ENCODE measurements at places on chromosomes 4 and X.

GRCh38 chr4:159538556-159538955 lies 435.7 kb downstream of the RAPGEF2 start:
- DNase-seq = no peak

DNA sequence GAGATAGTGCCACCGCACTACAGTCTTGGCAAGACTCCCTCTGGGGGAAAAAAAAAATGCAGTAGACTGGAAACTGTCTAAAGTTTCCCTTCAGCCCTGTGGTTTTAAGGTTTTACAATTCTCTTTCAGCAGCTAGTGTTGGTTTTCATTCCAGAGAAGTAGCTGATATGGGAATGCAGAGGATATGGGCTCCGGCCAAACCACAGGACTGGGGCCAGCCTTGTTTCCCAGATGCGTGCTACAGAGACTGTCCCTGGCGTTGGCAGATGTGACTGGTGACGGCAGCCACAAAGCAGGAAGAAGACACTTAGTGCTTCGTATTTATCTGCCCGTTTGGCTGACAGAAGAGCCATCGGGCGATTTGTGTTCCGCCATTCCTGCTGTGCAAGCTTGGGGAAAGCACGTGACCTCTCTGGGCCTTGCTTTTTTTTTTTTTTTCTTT lies 43.2 kb downstream of the ZBTB49 start:
- DNase-seq = no peak

DNA sequence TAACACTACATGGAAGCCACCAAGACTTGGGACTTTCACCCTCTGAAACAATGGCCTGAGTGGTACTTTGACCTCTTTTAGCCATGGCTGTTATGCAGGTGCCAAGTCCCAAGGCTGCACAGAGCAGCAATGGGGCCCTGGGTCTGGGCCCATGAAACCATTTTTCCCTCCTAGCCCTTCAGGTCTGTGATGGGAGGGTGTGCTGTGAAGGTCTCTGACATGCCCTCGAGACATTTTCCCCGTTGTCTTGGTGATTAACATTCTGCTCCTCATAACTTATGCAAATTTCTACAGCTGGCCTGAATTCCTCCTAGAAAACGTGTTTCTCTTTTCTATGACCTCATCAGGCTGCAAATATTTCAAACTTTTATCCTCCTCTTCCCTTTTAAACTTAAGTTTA lies 30.4 kb upstream of the ADGRA3 start:
- no peak for DNase-seq

GRCh38 chr4:181524499-181524898 lies 718.7 kb upstream of the TENM3 start:
- no peak for DNase-seq

DNA sequence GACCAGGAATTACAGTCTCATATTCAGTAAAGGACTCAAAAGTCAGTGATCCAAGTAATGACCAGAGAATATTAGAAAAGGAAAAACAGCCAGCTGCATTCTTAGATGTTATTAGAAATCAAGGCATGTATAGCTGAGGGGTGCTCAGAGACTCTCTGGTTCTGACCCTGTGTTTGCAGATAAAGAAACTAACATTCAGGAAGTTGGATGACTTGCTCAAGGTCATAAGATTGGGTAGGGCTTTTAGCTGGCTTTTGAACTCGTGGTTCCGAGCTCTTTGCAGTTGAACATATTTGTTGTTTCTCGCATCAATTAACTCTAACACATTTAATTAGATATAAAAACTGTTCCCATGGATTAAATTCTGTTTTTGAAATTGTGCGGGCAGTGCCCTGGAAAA lies 62.5 kb upstream of the ENPP6 start:
- peak; percentile 50 for DNase-seq

DNA sequence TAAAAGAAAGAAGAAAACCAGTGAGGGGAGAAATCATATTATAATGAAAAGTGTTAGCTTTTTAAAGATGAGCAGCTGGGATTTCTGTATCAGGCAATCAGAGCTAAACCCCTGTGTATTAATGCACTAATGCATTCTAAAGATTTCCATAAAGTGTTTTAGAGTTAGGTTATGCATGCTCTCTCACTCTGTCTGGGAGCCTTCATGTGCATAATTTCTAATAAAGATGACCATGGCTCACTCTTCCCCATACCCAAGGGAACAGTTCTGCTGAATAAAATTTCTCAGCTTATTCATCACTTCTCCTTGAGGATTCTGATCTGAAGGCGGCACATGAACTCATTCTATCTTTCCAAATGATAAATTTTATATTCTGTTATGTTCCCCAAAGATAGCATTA lies 129.4 kb downstream of the DKK2 start:
- DNase-seq = no peak

DNA sequence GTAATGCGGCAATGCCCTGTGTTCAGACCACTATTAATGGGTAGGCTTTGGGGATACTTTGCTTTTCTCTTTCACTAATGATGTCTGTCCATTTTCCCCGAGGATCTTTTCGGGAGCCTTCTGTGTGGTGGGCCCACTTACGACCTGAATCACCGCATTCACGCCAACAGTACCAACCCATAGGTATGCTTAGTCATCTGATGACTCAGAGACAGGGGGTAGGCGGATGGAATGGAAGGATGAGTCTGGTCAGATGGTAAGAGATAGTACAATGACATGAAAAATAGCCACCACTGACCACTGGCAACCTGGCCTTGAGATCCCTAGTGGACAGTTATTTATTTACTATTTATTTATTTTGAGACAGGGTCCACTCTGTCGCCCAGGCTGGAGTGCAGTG lies 76.0 kb upstream of the DHRSX start:
- DNase-seq = no peak

GRCh38 chr4:169250796-169251195 lies 20.0 kb downstream of the SH3RF1 start:
- DNase-seq = no peak

GRCh38 chr4:48681856-48682255 lies 98.2 kb downstream of the FRYL start:
- DNase-seq = no peak

DNA sequence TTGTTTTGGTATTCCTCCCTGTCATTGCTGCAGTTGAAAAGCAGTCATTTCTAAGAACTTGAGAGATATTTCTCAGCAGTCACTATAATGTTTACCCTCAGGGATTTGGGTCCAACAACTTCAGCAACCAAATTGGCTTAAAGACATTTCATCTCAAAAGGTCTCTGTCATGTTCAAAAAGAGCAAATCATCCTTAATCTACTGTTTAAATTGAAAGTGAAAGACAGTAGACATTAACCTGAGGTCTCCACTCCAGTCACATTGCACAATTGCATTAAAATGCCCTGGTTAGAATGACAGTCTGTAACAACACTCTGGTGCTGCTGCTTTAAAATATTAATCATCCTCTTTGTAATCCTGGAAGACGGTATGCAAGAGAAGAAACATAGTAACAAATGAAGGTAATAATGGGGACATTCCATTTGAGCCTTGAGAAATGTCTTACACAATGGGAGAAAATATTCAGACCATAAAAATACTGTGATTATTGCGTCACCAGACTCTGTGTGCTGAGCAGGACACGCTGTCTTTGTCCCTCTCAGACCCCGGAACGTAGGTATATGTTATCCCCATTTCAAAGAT lies 90.2 kb upstream of the UNC5C start:
- DNase-seq = peak; percentile 13

DNA sequence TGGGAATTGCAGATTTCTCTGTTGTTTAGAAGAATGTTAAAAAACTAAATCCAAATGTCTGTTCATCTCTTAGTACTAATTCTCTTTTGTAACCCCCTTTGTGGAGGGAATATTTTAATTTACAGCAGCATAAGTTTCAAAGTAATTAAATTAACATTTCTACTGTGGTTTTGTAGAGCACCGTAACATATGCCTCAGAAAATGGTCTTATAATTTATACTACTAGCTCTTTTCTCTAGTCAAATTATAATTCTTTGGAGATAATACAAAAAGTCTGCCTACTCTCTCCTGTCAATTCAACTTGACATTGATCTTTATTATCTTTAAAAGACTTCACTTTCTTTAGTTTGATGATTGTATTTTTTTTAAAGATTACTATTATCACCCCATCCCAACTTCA lies 759.0 kb downstream of the ADGRL3 start:
- DNase-seq = no peak

DNA sequence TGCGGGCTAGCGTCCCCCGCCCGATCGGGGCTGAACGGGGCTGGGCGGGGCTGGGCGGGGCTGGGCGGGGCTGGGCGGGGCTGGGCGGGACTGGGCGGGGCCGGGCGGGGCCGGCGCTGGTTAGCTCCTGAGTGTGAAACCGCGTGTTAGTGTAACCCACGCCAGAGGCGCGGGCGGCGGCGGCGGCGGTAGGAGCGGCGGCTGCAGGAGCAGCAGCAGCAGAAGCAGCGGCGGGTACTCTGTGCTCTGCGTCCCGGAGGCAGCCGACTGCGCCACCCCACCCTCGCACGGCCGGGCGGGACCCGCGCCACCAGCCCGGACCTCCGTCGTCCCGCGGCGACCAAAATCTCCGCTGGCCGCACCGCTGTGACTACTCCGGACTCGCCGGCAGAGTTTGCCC lies 128.1 kb downstream of the LAS1L start:
- no peak for DNase-seq

- DNase-seq = no peak
Observed at GRCh38 chr4:64781737-64782326, 372.6 kb upstream of the TECRL start.

- no peak for DNase-seq
Observed at GRCh38 chr4:163245044-163245728, 78.5 kb upstream of the NAF1 start.

GRCh38 chrX:72295745-72296144 lies 10.0 kb downstream of the CITED1 start:
- DNase-seq = no peak

- DNase-seq = no peak
Observed at GRCh38 chr4:70667740-70668535, 1.6 kb upstream of the JCHAIN start.

DNA sequence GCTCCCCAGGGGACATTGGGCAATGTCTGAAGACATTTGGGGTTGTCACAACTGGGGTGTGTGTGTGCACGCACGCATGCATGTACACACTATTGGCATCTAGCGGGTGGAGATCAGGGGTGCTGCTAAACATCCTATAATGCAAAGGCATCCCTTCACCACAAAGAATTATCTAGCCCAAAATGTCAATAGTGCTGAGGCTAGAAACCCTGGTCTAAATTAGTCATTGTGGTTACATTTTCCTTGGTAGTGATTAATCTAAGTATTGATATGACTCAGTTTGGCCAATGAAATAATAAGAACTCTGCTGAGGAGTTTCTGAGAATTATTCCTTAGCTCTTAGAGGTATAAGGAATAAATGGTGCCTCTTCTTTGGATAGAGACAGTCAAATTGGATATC lies 200.2 kb downstream of the CLCN4 start:
- DNase-seq = no peak

GRCh38 chr4:126954537-126955291 lies 678.0 kb upstream of the INTU start:
- no peak for DNase-seq

DNA sequence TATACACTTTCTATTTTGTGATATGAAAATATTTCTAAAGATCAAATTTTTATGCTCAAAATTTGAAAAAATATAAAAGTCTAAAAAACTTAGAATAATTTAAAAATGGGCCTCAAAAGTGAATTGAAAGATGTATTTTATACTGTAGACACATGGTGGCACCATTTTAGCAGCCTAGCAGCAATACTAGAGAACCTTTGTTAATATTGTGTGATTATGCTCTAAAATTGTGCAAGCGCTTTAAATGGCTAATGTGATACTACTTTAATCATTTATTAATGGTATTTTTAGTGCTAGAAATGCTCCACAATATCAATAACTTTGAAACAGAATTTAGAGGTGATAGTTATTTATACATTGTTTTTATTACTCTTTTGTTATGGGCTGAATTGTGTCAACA lies 3.7 kb upstream of the GUF1 start:
- no peak for DNase-seq

- peak; percentile 65 for DNase-seq
Observed at GRCh38 chr4:2243681-2244380, 1.9 kb upstream of the HAUS3 start.

GRCh38 chr4:24664956-24665355 lies 80.6 kb upstream of the DHX15 start:
- DNase-seq = no peak

DNA sequence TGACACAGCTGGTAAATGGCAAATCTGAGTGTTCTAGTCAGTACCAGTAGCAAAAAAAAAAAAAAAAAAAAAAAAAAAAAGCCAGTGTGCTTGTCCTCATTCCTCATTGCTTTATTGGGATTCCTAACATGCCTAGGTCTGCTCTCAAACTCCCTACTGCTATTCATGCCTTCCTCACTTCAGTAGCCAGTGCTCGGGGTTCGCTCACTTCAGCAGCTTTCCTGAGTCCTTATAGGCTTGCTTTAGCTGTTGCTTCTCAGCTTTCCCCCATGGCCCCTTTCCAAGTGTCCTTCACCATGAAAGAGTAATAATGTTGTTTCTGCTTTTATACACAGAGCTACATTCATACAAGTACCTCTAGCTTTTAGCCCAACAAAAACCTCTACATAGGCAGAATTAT lies 30.8 kb downstream of the SLITRK2 start:
- no peak for DNase-seq

- DNase-seq = no peak
Observed at GRCh38 chr4:150569384-150569987, 12.5 kb upstream of the MAB21L2 start.

- no peak for DNase-seq
Observed at GRCh38 chr4:143282211-143282707, 54.4 kb upstream of the GAB1 start.

- no peak for DNase-seq
Observed at GRCh38 chr4:63105839-63106238, 1303.4 kb downstream of the TECRL start.

GRCh38 chr4:73452953-73453700 lies 17.1 kb downstream of the AFP start:
- DNase-seq = no peak

GRCh38 chr4:141497627-141498026 lies 138.8 kb upstream of the IL15 start:
- no peak for DNase-seq

GRCh38 chr4:30989508-30989907 lies 269.3 kb downstream of the PCDH7 start:
- no peak for DNase-seq

GRCh38 chr4:156686120-156686519 lies 285.5 kb downstream of the PDGFC start:
- DNase-seq = no peak

- no peak for DNase-seq
Observed at GRCh38 chr4:38967260-38968095, 64.7 kb downstream of the TMEM156 start.

GRCh38 chr4:111031001-111031579 lies 408.2 kb upstream of the PITX2 start:
- no peak for DNase-seq

DNA sequence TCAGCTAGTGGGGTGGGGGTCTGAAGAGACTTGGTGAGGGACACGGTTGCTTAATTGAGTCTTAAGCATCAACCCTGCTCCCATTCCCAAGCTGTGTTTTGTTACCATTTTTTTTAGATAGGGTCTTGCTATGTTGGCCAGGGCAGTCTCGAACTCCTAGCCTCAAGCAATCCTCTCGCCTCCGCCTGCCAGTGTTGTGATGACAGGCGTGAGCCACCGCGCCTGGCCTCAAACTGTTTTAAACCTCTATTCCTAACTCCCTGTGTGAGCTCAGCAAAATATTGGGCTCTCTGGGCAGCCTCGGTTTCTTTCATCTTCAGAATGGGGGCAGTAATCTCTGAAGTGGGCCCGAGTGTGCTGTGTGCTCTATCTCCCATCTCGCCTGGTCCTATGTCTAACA lies 26.3 kb upstream of the BCORL1 start:
- DNase-seq = no peak

GRCh38 chrX:153768311-153769157 lies 4.5 kb downstream of the PLXNB3 start:
- peak; percentile 0 for DNase-seq

Measured in CD14-positive monocyte (primary cell).